GM13977 (cell line): ENCODE measurements at places on chromosomes 7 and 10.

GRCh38 chr10:52011118-52011517, 303.0 kb upstream of the DKK1 start:
- DNase-seq = no peak

DNA sequence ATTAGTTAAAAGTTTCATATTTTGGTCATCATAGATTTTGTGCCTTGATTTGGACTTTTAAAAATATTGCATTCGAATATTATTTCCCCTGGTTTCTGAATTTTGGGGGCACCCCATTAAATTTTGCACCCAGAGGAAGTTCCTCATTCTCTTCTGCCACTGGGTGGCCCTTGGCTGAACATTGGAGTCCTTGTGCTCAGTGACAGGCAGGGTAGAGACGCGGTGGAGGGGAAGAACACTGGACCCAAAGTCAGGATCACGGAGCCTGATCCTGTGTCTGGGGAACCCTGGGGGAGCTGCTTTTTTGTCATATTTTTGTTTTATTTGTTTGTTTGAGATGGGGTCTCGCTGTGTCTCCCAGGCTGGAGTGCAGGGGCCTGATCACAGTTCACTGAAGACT, 74.7 kb downstream of the MKI67 start:
- no peak for DNase-seq

- DNase-seq = no peak
These were observed 26.5 kb downstream of the NDUFB2 start for GRCh38 chr7:140723006-140723405.

DNA sequence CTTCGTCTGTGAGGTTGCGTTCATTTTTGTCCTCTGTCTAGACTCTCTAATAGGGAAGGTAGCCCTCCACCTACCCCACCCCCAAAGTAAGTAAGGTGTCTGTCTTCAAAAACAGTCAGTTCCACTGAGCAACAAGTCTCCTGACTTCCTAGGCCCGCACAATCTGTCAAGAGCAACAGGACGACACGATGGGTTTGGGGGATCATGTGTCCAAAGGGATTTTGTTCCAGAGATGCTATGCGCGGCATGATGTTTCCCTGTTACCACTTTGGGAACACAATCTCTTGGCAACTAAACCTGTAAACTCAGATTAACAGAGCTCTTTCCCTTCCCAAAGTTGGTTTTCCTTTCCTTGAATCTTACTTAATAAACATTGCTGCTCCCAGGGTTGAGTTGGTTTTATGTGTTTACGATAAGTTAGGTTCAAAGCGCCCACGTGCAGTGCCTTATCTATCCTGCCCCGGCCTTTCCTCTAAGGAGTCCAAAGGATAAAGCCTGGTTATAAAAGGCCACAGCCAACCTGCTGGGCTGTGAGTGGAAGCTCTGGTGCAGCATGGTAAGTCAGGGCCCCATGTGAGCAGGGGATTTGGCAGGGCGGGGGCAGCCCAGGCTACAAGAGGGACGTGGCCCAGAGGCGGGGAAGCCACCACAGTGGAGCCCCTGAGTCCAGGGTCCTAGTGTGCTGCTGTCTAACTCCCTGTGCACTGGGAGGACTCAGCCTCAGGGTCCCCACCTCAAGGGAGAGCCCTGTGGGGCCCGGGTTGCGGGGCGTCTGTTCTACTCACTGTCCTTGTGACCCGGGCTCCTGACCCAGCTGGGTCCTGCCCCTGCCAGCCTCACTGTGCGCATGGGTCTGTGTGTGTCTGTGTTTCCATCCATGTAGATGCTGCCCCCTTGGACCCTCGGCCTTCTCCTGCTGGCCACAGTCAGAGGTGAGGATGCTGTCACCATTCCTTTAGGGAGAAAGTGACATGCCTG, at the start of gene PNLIPRP2:
Gene PNLIPRP2, plus strand, starts transcription at position 531 of the 978 bp plus-strand sequence.
- no peak for DNase-seq

- no peak for DNase-seq
These were observed 105.1 kb downstream of the C10orf90 start for GRCh38 chr10:126565441-126565840.

GRCh38 chr10:132827423-132827789, 41.5 kb upstream of the NKX6-2 start:
- DNase-seq = no peak
